Left lobe of liver (tissue), 2 donors: ENCODE measurements at places on chromosomes 1 and 21.
A peak's percentile ranks its signal among the peaks of the same experiment; 100 is the strongest.

DNA sequence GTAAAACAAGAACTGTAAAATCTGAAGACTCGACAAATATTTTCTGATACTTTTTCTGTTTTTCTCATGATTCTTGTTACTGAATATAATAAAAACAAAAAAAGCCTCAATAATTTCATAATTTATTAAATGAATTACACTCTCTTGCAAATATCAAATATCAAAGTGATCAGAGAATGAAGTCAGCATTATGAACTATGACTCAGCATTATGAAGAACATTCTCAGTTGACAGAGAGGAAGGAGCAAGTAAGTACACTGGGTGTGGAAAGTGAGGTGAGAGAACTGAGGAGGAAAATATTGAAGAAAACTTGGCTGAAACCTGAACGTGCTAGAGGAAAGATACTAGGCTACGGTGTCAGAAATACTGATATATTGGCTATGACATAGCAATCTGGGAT is 529.5 kb downstream of the KCNT2 start:
- no peak for DNase-seq

- no peak for DNase-seq
Observed at GRCh38 chr1:228077565-228078330, 4.8 kb upstream of the ARF1 start.

GRCh38 chr1:198047913-198048312 is 108.9 kb upstream of the NEK7 start:
- DNase-seq, result no peak

DNA sequence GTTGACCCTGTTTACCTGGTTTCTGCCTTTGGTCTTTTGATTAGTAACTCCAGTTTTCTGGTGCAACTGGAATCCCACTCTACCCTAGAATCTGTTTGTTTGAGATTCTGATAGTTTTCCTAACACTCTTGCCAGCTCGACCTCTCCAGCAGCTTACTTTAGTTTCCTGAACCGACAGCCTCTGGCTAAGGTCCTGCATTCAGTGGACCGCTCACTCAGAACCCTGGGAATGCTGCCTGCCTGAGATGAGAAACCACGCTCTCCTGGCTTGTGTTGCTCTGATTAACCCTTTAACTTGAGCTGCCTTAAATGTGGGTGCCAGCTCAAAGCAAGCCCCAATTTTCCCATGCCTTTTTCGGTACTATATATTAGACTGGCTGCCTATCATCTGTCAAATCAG is 45.3 kb upstream of the SIPA1L2 start:
- peak; percentile 69 for DNase-seq

DNA sequence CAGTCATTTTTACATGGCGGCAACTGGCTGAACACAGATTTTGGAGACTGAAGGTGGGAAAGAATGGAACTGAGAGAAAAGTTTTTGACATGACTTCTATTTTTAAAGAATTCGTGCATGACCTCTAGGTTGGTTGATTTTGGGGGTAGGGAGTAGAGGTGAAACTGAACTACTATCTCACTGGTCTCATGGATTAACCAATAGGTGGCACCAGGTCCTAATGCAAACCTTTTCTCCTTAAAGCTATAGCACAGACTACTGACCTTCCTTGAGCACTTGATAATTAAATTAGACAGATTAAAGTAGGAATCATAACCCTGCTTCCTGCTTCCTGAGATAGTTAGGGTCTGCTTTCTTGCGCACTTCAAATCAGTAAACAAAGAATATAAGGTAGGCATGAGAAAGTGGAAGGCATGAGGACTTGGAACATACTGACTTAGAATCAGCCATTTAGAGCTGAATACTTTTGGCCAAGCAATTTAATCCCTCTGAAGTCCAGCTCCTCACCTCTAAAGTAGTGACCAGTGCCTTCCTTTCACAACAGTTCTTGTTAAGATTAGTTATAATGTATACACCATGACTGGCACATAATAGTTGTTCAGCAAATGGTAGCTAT is 206.0 kb downstream of the CENPF start:
- no peak for DNase-seq

- DNase-seq, result no peak
Observed at GRCh38 chr1:119909890-119910596, 13.7 kb upstream of the ADAM30 start.

- no peak for DNase-seq
Observed at GRCh38 chr1:227732586-227733308, 2.4 kb downstream of the JMJD4 start.

GRCh38 chr21:22192766-22193165 is 1194.6 kb downstream of the NCAM2 start:
- DNase-seq, result no peak

DNA sequence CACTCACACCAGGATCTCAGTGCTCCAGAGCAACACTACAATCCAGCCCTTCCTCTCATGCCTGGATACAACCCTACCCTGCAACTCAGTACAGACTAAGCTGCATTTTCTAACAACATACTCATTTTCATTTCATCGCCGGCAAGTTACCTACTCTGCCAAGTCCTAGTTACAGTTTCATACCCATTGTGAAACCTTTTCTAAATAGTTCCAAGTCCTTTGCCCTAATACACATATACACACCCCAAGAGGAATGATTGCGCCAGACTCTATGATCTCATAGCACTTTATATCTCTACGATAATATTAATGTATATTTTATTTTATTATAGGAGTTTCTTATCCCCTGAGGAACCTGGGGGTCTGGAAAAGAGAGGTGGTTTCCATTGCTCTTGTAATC is 122.4 kb downstream of the LMX1A start:
- DNase-seq, result no peak

DNA sequence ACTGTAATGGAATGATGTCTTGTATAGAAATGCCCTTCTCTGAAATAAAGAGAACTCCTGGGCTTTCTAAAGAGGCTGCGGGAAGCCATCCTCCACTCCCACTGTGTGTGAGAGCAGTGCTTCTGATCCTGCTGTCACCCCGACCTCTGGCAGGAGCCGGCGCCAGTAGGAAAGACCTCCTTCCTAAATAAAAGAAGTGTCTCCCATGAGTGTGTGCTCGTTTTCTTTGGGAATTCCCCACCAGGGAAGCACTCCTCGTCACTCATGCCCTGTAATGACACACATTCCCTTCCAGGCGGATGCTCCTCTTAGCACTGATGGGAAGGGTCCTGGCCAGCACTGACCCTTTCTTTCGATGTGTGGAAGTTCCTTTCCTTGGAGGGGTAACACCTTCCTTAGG is 20.1 kb downstream of the AGT start:
- DNase-seq, result no peak

GRCh38 chr1:175537571-175537970 is 205.8 kb downstream of the TNR start:
- DNase-seq, result no peak

- no peak for DNase-seq
Observed at GRCh38 chr21:45099571-45099970, 25.2 kb downstream of the ADARB1 start.

DNA sequence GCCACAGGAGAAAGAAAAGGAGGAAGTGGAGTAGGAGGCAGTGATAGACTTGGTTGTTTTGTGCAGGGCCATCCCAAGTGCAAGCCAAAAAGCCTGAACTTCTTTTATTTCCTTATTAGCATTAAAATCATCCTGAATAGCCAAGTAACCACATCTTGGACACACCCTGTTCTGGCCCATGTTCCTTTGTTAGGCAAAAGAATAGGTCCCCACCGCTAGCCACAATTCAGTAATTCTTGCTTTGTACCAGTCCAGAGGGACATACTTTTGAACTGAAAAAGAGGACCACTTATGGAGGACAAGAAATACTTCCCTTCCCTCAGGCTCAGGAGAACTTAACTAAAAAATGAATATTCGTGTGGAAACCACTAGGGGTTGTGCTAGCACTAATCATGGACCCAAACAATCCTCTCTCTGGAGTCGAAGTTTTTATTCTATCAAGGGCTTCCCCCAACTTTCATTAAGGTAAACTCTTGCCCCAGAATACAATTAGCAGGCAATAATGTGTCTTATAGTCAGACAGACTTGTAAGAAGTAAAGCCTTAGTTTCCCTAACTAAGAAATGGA is 19.4 kb downstream of the TNFSF4 start:
- no peak for DNase-seq

DNA sequence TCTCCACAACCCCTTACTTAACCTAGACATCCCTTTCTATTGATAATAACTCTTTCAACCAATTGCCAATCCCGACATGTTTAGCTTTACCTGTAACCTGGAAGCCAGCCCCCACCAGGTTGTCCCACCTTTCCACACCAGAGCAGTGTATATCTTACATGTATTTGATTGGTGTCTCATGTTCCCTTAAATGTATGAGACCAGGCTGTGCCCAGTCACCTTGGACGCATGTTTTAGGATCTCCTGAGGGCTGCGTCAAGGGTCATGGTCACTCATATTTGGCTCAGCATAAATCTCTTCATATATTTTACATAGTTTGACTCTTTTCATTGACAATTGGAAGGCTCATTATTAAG is 5.3 kb upstream of the SLC19A1 start:
- peak; percentile 4 for DNase-seq

DNA sequence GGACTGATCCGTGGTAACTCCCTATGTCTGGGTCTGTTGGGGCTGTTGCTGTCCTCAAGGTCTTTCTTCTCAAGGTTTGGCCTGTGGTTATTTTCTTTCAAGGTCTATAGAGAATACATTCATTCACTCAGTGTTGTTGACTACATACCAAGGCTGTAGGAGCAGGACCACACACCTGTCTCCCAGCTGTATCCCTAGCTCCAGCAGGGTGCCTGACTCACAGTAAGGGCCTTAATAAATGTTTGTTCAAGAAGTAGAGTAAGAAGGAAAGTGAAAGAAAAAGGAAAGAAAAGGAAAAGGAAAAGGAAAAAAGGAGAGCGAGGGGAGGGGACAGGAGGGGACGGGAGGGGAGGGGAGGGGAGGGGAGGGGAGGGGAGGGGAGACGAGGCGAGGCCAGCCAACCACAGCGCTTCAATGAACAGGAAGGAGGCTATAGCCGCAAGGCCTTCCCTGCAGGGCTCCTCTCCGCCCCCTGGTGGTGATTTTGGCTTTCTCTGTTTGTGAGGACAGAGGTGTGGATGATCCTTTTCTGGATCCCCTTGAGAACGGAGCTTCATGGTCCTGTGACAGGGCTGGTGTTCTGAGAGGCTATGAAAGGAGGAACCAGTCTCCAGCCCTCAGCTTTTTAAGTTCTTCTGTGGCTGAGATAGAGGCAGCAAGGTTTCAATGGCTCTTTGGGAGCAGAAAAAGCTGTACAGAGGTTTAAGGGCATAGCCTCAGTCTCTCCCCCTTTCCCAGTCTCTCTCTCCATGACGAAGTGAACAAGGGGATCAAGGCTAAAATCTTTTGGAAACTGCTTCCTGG is 30.6 kb upstream of the LCE5A start:
- DNase-seq, result no peak

- DNase-seq, result no peak
Observed at GRCh38 chr1:113686891-113687618, 72.2 kb downstream of the PHTF1 start.

- no peak for DNase-seq
Observed at GRCh38 chr21:45072738-45073300, 1.6 kb upstream of the ADARB1 start.

DNA sequence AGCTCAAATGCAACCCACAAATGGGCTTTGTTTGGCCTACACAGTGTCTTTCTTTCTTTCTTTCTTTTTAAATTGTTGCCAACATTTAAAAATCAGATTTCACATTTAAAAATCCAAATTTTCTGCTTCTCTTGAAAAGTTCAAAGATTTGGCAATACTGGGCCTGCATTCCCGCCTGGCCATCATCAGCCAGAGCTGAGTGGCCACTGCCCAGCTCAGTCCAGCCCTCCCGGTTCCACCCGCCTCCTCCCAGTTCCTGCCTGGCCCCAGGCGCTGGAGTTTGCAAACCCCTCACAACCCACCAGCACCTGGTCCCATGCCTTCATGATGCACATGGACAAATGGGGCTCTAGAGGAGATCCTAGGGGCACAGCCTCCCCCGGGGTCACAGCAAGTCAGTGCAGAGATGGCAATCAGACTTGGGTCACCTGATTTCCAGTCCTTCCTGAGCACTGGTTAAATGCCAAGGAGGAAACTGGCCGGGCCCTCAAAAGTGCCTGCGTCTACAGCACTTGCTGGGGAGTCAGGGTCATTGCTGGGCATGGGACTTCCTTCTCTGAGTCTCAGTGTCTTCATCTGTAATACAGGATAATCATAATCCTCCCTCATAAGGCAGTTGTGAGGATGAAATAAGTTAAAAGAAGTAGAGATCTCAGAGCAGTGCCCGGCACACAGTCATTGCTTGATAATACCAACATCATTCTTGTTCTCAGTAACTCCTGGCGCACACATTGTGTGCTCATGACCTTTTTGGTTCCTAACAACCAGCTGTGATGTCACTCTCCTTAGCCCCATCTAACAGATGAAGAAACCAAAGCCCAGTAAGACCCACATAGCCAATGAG is 41.0 kb upstream of the LAPTM5 start:
- DNase-seq, result no peak

DNA sequence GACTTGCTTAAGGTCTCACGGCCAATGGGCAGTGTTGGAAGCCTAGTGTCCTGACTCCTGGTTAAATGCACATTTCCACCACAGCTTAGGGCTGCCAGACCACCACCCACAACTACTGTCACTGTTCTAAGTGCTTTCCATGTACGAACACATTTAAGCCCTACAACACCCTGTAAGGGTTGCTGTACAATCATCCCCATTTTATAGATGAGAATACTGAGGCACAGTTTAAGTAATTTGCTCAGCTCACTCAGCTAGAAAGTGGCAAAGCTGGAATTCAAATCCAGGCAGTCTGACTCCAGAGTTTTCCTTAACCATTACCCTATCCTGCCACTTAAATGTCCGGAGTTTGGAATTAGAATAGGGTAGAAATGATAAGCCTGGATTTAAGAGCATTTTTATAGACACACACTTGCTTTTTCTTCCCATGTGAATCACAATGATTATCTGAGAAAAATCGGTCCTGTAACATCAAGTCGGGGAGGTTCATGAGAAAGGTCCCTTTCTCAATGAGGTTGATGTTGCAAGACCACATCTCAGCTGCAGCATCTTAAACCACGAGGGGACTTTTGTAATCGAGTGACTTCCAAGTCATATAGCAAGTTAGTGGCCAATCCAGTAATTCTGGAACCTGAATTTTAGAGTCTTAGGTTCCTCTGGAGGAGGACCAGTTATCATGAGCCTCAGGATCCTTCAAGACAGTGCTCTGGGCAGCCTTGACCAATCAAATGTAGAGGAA is 8.6 kb downstream of the E2F2 start:
- no peak for DNase-seq

DNA sequence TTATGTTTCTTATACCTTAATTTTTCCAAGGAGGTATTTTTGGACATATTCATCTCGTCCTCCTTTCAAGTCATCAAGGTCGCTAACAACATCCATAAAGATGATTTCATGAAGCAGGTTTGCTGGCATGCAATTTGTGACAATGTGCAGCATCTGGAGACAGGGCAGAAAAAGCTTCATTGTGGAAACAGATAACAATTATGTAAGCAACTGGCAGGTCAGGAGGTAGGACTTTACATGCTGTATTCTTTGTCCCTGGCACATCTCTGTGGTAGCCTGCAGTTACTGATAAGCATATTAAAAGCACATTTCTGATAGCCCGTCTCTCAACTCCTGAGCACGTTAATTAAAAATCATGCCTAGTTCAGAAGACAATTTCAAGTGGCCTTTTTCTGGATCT is 156.8 kb downstream of the LEPR start:
- DNase-seq, result no peak

- DNase-seq, result no peak
Observed at GRCh38 chr21:29230551-29231261, 68.0 kb upstream of the BACH1 start.
